ENCODE measurements at places on chromosomes 13 and 19.

DNA sequence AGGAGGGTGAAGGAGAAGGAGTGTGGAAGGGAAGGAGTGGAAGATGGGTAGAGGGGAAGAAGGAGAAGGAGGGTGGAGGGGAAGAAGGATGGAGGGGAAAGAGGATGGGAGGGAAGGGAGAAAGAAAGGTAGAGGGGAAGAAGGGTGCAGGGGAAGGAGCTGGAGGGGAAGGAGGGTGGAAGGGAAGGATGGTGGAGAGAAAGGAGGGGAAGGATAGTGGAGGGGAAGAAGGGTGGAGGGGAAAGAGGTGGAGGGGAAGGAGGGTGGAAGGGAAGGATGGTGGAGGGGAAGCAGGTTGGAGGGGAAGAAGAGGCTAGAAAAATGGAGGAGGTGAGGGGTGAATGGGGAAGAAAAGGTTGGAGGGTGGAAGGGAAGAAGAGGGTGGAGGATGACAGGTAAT lies 927.9 kb downstream of the UQCRFS1 start:
- DNase-seq: no peak

- no peak for DNase-seq
Observed at GRCh38 chr13:101474419-101474957, 22.0 kb downstream of the ITGBL1 start.

DNA sequence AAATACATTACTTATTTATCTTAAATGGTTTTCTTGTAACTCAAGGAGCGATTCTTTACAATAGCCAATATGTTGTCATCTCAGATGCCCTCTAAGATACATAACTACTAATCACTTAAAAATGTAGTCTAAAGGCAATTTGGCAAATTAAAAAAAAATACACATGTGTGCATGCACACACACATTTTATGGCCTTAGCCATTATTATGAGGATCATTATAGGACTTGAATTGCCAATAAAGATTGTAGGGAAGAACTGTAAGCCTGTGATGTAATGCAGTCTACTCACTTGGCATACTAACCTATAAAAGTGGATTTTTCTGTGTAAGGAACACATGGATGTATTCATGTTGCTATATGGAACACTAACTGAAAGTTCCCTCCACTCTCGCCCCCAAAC lies 274.3 kb downstream of the SHISA2 start:
- no peak for DNase-seq

- DNase-seq: no peak
Observed at GRCh38 chr13:51015973-51016372, 95.1 kb downstream of the C13orf42 start.

- no peak for DNase-seq
Observed at GRCh38 chr19:28301463-28301862, 911.5 kb downstream of the UQCRFS1 start.

GRCh38 chr19:482186-483041 lies 13.9 kb upstream of the MADCAM1 start:
- DNase-seq: no peak

All from testis (tissue), 5 donors.